ENCODE measurements at places on chromosomes 4 and X. TPM values are rescaled to one million over a fixed set of nuclear protein-coding genes. Genes with fewer than 3 reads are reported as not detected.

CLDN34 gene
- not detected for total RNA-seq

GRCh38 chrX:63784346-63784901 lies 590 bp downstream of the ARHGEF9 start:
- no peak for DNase-seq

DNA sequence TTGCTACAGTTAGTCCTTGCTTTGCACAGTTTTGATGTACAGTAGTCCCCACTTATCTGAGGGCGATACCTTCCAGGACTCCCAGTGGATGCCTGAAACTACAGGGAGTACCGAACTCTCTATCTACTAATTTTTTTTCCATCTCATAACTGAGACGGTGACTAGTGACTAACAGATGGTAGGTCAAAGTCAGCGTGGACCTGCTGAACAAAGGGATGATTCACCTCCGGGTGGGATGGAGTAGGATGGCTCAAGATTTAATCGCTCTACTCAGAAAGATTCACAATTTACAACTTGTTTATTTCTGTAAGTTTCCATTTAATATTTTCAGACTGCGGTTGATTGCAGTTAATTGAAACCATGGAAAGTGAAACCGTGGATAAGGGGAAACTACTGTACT lies 655.8 kb downstream of the ZNF674 start:
- no peak for DNase-seq

GPR78 gene
- not detected for total RNA-seq

DNA sequence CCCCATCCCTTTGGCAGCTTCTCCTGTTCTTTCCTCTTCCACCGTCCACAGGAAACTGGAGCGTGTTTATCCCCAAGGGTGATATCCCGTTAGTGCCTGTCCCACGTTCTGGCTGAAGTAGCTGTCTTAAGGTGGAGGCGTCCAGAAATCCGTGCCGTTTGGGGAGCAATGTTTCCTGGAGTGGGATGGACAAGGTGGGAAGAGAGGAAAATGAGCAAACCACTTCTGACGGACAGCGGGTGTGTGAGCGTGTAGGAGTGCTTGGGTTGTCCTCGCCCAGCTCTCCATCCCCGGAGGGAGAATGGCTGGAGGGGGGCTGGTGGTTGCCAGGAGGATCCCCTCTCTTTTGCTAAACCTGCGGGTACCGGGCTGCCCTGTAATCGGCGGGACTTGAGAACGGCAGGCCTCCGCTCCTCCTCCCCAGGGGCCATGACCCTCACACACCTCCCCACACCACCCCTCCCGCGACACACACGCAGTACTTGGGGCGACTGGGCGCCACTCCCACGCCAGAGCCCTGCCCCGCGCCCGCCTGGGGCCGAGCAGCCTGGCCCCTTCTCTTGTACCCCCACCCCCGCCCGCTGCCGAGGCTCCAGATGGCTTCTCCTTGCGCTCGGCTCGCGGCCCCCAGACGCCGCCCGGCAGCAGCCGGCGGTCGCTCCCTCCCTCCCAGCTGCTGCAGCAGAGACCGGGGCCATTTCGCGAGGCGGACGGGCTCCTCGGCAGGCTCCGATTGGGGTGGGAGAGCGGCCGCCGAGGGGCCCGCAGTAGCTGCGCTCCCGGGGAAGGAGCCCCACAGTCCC lies 13.9 kb upstream of the PRDM8 start:
- peak; percentile 16 for DNase-seq

GRCh38 chr4:105194328-105195231 lies 47.9 kb downstream of the TET2 start:
- no peak for DNase-seq

DNA sequence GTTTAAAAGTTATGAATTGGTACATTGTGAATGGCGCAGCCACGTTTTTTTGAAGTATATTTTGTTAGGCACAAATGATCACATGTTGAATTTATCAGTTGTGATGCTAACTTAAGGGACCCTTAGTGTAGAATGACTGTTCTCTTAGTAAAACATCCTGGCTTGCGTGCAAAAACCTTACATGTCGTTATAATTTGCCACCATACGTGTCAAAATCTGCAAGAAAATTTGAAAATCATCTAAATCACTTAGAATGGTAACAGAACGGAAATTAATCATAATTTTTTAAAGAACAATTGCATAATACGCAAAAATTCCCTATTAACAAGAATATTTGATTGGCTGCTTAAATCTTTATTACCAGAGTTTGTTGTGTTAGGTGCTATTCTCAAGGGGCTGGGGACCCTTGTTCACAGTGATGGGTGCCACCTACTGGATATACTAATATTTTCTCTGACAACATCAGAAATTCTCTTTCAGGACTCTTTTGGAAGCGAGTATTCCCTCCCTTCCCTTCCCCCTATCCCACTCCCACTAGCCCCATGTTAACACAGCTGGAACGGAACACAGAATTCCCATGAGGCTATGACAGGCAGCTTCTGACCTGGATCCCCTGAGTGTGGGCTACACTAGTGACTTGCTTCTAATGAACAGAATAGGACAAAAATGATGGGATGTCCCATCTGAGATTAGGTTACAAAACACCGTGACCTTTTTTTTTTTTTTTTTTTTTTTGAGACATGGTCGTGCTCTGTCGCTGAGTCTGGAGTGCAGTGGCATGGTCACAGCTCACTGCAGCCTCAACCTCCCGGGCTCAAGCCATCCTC lies 71.8 kb downstream of the SUPT20HL2 start:
- peak; percentile 60 for DNase-seq

- DNase-seq: no peak
These were observed 16.7 kb upstream of the FRAS1 start for GRCh38 chr4:78040431-78040830.

DNA sequence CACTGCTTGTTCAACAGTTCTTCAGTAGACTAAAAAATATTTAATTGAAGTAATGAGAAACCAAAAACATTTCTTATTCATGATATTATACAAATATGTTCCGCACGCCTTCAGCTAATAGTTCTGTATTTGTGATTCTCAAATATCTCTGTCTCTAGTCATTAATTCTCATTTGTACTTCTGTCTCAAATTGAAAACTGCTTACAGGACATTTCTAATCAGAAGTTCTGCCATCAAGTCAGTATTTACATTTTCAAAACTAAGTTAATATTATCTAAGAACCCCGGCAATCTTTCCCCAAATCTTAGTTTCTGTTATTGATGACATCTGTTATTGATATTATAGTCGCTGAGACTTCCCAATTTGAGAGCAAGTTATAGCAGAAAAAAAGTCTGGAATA lies 78.6 kb upstream of the PGRMC2 start:
- no peak for DNase-seq

- DNase-seq: peak; percentile 66
These were observed 53.8 kb upstream of the TBC1D14 start for GRCh38 chr4:6855692-6856297.

DNA sequence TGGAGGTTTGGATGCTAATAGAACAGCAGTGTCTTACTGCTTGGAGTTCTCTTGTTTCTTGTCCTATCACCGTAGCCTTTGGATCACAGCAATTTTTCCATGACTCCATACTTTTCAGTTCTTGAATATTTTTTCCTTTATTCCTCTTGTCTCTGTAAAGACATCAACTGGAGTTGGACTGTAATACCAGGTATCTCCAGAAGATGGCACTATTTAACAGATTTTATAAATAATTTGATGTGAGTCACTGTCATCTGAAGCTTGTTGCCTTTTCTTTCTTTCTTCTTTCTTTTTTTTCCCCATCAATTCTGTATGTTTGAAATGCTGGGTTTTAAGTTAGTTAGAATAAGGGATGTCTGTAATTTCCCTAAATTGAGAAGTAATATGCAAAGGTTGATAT lies 24.1 kb downstream of the HPRT1 start:
- DNase-seq: peak; percentile 59

KIF4A gene
- 3.5 TPM for total RNA-seq

GRCh38 chrX:45873781-45874180 lies 671.4 kb downstream of the ZNF674 start:
- DNase-seq: no peak

GUCY1A1 gene
- 123 TPM for total RNA-seq

DNA sequence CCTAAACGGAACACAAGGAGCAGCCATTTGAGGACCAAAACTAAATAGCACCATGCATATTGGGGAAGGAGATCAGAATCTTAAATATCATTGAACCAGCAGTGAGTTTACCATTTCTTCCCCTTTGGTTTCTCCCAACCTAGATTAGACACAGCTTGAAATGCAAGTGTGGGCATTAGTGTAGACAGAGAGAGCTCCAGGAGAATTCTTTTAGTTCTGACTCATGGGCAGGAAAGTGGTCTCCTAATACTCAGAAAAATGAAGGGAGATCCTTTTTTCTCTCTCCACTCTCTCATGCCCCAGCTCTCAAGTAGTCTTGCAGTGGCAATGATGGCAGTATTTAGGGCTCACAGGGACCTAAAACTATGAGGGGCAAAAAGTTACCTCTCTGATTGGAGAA lies 567.9 kb downstream of the INPP4B start:
- no peak for DNase-seq

GRCh38 chrX:54213603-54214002 lies 30.5 kb upstream of the FAM120C start:
- no peak for DNase-seq

DNA sequence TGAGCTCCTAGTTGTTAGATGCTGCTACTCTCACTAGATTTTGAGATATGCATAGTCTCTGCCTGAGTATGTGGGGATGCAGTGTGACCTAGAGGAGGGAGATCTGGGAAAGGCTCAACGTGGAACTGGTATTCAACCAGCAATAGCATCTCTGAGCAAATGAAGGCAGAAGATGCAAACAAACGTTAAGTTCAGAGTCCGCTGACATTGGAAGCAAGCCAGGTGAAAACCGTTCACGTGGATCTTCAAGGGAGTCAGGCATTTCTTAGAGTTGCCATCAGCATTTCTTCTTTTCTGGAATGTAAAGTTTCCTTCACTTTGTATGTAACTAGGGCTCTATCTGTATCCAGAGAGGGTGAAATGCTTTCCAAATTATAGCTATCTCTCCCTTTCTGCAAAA lies 59.9 kb downstream of the C4orf51 start:
- DNase-seq: no peak

DNA sequence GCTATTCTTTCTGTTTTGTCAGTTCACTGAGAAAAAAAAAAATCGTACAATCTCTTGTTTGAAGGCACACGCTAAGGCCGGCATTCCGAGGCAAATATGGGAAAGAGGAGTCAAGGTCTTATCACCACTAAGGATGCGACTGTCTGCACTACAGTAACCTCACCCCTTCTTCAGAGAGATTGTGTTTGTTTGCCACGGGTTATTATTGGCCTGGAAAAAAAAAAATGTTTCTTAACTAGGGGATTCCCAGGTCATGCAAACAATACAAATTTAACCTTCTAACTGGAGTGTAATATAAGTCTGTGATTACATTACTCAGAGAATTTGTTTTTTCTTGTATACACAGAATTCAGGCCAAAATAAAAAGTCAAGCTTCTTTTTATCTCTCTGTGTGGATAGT lies 168.3 kb downstream of the TMA16 start:
- no peak for DNase-seq

- DNase-seq: peak; percentile 85
These were observed 31.6 kb upstream of the CT47C1 start for GRCh38 chrX:119041175-119041574.
